Thoracic aorta (tissue), 2 donors: ENCODE measurements at places on chromosomes 2 and 18. TPM values are rescaled to one million over a fixed set of nuclear protein-coding genes. Genes with fewer than 3 reads are reported as not detected.

The ALK gene
- total RNA-seq = not detected

The NFE2L2 gene
- 64.3 TPM for total RNA-seq

The CNGA3 gene
- not detected for total RNA-seq

The XIRP2 gene
- not detected for total RNA-seq

The ASB3 gene
- 13.3 TPM for total RNA-seq

The MYOM1 gene
- total RNA-seq = 16.1 TPM
